ENCODE measurements at places on chromosomes 6 and 20. TPM values are rescaled to one million over a fixed set of nuclear protein-coding genes. Genes with fewer than 3 reads are reported as not detected.
A peak's percentile ranks its signal among the peaks of the same experiment; 100 is the strongest.

- peaks cover 6% of the 10 kb centered on the region for H3K4me1 ChIP-seq
- H3K27me3 ChIP-seq: peaks cover 3% of the 10 kb centered on the region
- no peak for DNase-seq
- no peak overlapping the region for H3K27ac ChIP-seq
- no peak overlapping the region for H3K4me3 ChIP-seq
- no peaks in the 10 kb centered on the region for H3K36me3 ChIP-seq
These were observed 283.7 kb downstream of the DHX35 start for GRCh38 chr20:39245685-39246311.

GRCh38 chr6:52416629-52417151, 3.5 kb upstream of the EFHC1 start:
- H3K36me3 ChIP-seq: no peaks in the 10 kb centered on the region
- H3K27me3 ChIP-seq: no peaks in the 10 kb centered on the region
- H3K4me1 ChIP-seq: peaks cover 34% of the 10 kb centered on the region
- no peak overlapping the region for H3K4me3 ChIP-seq
- DNase-seq: peak; percentile 31

- H3K4me3 ChIP-seq: no peak overlapping the region
- DNase-seq: no peak
- peaks cover 2% of the 10 kb centered on the region for H3K4me1 ChIP-seq
- H3K36me3 ChIP-seq: no peaks in the 10 kb centered on the region
- H3K27me3 ChIP-seq: no peaks in the 10 kb centered on the region
These were observed 281.6 kb upstream of the CITED2 start for GRCh38 chr6:139655783-139656705.

DNA sequence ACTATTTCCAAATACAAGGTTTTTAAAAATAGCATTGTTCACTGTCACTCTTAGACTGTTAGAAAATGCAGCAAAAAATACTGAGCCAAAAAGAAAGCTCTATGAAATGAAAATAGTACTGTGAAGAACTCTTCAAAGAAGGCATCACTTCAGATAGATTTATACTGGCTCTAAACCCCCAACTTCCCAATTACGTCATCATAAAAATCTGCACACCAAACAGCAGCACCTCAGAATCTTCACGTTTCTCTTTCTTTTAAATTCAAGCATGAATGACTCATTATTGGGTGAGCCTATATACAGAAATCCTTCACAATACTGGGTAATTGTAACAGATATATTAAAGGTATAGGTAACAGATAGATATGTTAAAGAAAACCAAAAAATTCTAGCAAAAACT, 208.4 kb upstream of the HTR1E start:
- H3K27ac ChIP-seq: no peak overlapping the region
- no peak overlapping the region for H3K4me3 ChIP-seq

DNA sequence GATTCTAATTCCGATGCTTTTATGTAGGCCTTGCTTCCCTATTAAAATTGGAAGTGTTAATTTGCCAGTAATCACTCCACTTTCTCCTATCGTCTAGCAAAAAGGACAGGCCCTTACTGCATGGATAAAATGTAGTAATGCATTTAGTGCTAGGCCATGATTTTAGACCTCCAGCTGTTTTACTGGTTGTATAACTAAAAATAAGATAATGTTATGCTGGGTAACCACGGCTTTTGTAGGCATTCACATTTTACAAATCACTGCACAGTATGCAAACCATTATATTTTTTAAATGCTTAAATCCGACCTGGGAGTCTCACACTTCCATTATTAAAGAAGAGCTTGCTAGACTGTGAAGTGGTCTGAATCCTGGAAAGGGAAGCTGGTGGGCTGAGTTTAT, 179.5 kb downstream of the TFAP2A start:
- H3K4me3 ChIP-seq: no peak overlapping the region
- no peak for DNase-seq
- H3K36me3 ChIP-seq: no peaks in the 10 kb centered on the region
- no peaks in the 10 kb centered on the region for H3K4me1 ChIP-seq

GRCh38 chr6:1856381-1856780, 246.7 kb downstream of the FOXC1 start:
- no peak overlapping the region for H3K4me3 ChIP-seq
- no peak overlapping the region for H3K27ac ChIP-seq
- H3K36me3 ChIP-seq: no peaks in the 10 kb centered on the region
- peaks cover 3% of the 10 kb centered on the region for H3K4me1 ChIP-seq

DNA sequence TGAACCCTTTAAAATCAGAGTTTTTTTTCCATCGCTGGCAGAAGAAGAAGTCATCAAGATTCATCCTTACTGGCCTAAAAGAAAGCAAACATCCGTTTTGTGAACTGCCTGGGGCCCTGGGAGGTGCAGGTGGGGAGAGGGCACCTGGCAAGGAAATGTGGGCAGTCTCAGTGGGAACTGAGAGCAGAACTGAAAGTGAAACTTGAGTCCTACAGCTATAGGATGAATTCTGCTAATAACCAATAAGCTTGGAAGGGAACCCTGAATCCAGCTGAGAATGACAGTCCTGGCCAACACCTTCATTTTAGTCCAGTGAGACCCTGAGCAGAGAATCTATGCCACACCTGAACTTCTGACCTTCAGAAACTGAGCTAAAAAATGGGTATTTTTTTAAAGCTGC, 130.1 kb upstream of the ASCC3 start:
- no peak overlapping the region for H3K4me3 ChIP-seq
- peak; percentile 8 for DNase-seq
- peaks cover 3% of the 10 kb centered on the region for H3K36me3 ChIP-seq
- peaks cover 22% of the 10 kb centered on the region for H3K4me1 ChIP-seq
- H3K27me3 ChIP-seq: no peaks in the 10 kb centered on the region

GRCh38 chr20:7741866-7742265, 198.4 kb downstream of the HAO1 start:
- no peak for DNase-seq
- no peak overlapping the region for H3K4me3 ChIP-seq
- no peaks in the 10 kb centered on the region for H3K36me3 ChIP-seq
- H3K4me1 ChIP-seq: no peaks in the 10 kb centered on the region
- H3K27me3 ChIP-seq: no peaks in the 10 kb centered on the region
- H3K27ac ChIP-seq: no peak overlapping the region

GRCh38 chr20:38418509-38419204, 16.5 kb downstream of the SNHG17 start:
- no peak overlapping the region for H3K4me3 ChIP-seq
- DNase-seq: no peak
- H3K27ac ChIP-seq: peak overlapping the region; percentile 57
- peaks cover 70% of the 10 kb centered on the region for H3K36me3 ChIP-seq
- H3K27me3 ChIP-seq: no peaks in the 10 kb centered on the region

DNA sequence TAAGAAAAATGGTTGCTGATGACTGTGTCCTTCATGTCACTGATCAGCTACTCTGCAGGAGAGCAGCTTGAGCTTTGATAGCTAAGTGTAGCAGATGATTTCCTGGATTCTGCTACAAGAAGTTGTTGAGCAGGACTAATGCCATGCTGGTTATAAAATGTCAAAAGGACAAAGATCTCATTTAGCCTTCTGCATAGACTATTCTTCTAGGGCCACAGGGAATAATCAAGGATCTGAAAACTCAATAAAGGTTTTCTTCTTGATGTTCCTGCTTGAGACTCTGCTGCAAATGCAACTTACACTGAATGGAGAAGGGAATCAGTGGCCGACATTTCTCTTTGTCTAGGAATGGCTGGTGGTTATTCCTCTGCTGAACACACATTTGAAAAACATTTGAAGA, 360.3 kb upstream of the PTCHD4 start:
- no peaks in the 10 kb centered on the region for H3K4me1 ChIP-seq
- no peak overlapping the region for H3K4me3 ChIP-seq
- H3K36me3 ChIP-seq: no peaks in the 10 kb centered on the region
- peaks cover 5% of the 10 kb centered on the region for H3K27me3 ChIP-seq
- H3K27ac ChIP-seq: no peak overlapping the region

DNA sequence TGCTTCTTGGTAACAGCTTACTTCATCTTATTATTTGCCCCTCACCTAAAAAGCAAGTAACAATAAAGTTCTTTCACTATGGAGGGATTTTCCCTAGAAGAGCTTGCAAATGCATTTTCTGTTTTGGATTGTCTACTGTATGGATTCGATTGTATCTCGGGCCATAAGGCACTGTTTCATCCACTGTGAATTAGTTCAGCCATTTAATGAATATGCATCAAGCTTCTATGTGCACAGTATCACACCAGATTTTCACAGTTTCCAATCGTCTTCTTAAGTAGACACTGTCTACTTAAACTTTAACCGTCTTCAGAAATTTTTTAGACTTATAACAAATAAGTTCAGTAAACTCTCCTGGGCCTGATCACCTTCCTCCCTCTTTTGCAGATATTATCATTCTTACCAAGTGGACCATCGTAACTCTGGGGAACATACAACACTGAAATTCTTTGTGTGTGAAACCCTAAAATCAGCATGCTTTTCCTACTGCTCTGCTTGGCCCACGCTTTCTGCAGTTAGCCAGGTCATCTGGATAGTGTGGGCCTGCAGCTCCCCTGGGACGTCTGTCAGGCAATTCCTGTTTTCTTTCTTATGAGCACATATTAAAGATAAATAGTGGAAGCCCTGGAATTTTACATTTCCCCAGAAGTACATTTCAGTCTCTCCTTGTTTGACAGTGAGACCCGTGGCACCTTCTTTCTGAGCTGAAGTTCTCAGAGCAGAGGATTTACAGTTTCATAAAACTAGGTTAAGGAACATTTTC, 136.5 kb upstream of the PDE10A start:
- H3K27ac ChIP-seq: no peak overlapping the region
- no peaks in the 10 kb centered on the region for H3K4me1 ChIP-seq
- peaks cover 19% of the 10 kb centered on the region for H3K27me3 ChIP-seq
- no peaks in the 10 kb centered on the region for H3K36me3 ChIP-seq

DNA sequence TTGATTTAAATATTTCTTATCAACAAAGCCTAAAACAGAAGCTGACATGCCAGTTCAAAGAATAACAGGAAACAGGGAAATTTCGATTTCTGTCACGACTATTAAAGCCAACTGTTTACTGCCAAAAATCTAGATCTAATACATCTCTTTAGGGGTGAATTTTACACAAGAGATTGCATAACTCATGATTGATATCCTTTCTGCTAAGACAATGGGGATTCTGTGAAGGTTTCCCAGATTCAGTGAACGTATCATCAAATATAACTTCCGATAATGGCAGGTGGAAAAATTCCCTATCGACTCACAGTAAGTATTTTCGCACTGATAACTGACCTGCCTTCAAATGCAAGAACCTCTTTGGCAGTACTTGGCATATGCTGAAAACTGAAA, 42.9 kb downstream of the NHSL1 start:
- no peak for DNase-seq
- H3K4me1 ChIP-seq: peaks cover 20% of the 10 kb centered on the region
- H3K4me3 ChIP-seq: peak overlapping the region; percentile 50
- peak overlapping the region; percentile 93 for H3K27ac ChIP-seq
- no peaks in the 10 kb centered on the region for H3K27me3 ChIP-seq

DNA sequence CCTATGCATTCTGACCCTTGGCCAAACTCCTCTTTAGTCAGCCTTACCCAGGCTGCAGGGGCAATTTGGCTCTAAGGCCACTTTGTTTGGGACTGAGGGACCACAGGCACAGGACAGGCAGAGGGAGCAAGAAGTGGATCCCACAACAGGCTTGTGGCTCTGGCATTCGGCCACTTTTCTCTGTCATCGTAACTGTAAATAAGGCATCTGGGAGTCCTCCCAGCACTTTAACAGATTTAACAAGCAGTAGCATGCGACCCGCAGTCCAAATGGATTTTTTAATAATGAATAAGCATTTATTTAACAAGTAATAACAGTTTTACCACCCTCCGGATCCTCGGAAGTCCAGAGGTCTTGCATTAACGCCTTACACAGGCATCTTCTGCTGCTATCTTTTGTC, 16.1 kb upstream of the CDH22 start:
- no peaks in the 10 kb centered on the region for H3K4me1 ChIP-seq
- no peak overlapping the region for H3K4me3 ChIP-seq
- no peaks in the 10 kb centered on the region for H3K36me3 ChIP-seq
- peaks cover 11% of the 10 kb centered on the region for H3K27me3 ChIP-seq

DNA sequence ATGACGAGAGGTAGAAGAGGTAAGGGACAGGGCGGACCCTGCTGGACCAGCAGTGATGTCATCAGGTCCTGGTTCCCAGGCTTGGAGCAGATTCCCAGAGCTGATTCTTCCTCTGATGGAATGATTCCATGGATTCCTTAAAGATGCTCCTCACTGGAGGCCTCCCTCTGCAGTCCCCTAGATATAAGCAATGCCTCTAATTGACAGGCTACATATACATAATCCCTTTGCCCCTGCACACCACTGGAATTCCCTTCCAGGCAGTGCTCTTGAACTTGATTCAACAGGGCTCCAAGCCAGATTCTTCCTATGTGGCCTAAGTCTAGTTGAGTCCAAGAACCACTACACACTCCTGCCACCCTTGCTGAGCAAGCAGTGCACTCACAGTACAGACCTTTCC, 52.3 kb upstream of the L3MBTL3 start:
- DNase-seq: no peak
- H3K27ac ChIP-seq: no peak overlapping the region
- H3K4me3 ChIP-seq: no peak overlapping the region
- H3K4me1 ChIP-seq: no peaks in the 10 kb centered on the region

DNA sequence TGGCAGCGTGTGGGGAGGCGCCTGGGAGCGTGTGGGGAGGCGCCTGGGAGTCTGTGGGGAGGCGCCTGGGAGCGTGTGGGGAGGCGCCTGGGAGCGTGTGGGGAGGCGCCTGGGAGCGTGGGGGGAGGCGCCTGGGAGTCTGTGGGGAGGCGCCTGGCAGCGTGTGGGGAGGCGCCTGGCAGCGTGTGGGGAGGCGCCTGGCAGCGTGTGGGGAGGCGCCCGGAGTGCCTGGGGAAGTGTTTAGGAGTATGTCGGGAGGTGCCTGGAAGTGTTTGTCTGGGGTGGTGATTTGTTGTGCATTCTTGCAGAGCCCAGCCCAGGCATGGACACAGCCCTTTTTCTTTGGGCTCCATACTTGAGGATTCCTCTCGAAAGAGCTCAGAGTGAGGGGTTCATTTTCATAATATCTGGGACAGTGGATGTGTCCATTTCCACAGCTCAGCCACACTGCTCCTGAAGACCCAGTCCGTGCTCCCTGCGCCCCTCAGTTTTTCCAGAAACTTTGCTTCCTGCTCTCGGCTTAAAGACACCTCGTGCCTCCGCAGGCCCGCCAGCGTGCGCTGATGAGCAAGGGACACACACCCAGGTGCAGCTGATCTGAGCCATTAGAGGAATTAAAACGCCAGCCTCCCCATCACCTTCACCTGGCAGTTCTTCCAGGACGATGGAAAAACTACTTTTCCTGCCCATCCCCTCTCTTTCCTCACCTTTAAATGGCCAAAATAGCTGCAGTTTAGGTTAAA, 172.2 kb upstream of the THBS2 start:
- no peaks in the 10 kb centered on the region for H3K4me1 ChIP-seq
- no peak overlapping the region for H3K4me3 ChIP-seq
- no peak overlapping the region for H3K27ac ChIP-seq

Gene ADTRP
- 31.5 TPM for total RNA-seq

Gene DLK2
- 0.93 TPM for total RNA-seq

Gene JAG1
- 0.19 TPM for total RNA-seq

Gene NRSN1
- not detected for total RNA-seq

Gene HLA-DOA
- 9.9 TPM for total RNA-seq

Gene MRS2
- total RNA-seq: 29.2 TPM

Data from activated naive CD8-positive, alpha-beta T cell treated with anti-CD3 and anti-CD28 coated beads for 36 hours (primary cell).